Fibroblast of lung (primary cell): ENCODE measurements at places on chromosomes 11 and 22. TPM values are rescaled to one million over a fixed set of nuclear protein-coding genes. Genes with fewer than 3 reads are reported as not detected.
A peak's percentile ranks its signal among the peaks of the same experiment; 100 is the strongest.

The SERPINH1 gene
- total RNA-seq: 750 and 828 TPM in 2 replicates

The BTBD18 gene
- not detected in 2 replicates for total RNA-seq

The FAT3 gene
- total RNA-seq: 5.9 and 16.2 TPM in 2 replicates

The CCDC34 gene
- 3.3 and 4.6 TPM in 2 replicates for total RNA-seq

The MIOX gene
- under 0.01 and 0.17 TPM in 2 replicates for total RNA-seq

The MMP12 gene
- total RNA-seq: 0.83 TPM in 1 of 2 replicates, not detected in the other

- H3K27ac ChIP-seq: no peak overlapping the region
- no peaks in the 10 kb centered on the region for H3K4me1 ChIP-seq
- H3K27me3 ChIP-seq: no peaks in the 10 kb centered on the region
- no peak for DNase-seq
Measured at GRCh38 chr22:43481568-43482317, 69.9 kb downstream of the MPPED1 start.

GRCh38 chr11:119106564-119107537 is at the start of gene C2CD2L:
C2CD2L (plus strand) TSS chr11:119107344; CDS start chr11:119107742, 398 bp downstream.
- H3K27me3 ChIP-seq: no peaks in the 10 kb centered on the region
- H3K4me3 ChIP-seq: peak within 1 kb of the TSS; percentile 61
- peaks cover 12% of the 10 kb centered on the region for H3K4me1 ChIP-seq
- H3K36me3 ChIP-seq: peaks cover 3% of the 10 kb centered on the region
- peak within 1 kb of the TSS; percentile 65 for H3K27ac ChIP-seq

- H3K27me3 ChIP-seq: no peaks in the 10 kb centered on the region
- H3K4me3 ChIP-seq: no peak overlapping the region
- no peaks in the 10 kb centered on the region for H3K4me1 ChIP-seq
- no peaks in the 10 kb centered on the region for H3K36me3 ChIP-seq
- peak; percentile 16 for DNase-seq
- no peak overlapping the region for H3K27ac ChIP-seq
Measured at GRCh38 chr22:33513388-33514338, 406.6 kb downstream of the LARGE1 start.

- H3K27me3 ChIP-seq: no peaks in the 10 kb centered on the region
- H3K27ac ChIP-seq: no peak overlapping the region
- H3K4me1 ChIP-seq: no peaks in the 10 kb centered on the region
- no peak for DNase-seq
- no peaks in the 10 kb centered on the region for H3K36me3 ChIP-seq
Measured at GRCh38 chr11:112727341-112727841, 233.8 kb upstream of the NCAM1 start.

- H3K27ac ChIP-seq: no peak overlapping the region
- H3K4me1 ChIP-seq: no peaks in the 10 kb centered on the region
- no peak overlapping the region for H3K4me3 ChIP-seq
- no peaks in the 10 kb centered on the region for H3K36me3 ChIP-seq
- no peak for DNase-seq
Measured at GRCh38 chr11:2474059-2474901, 29.5 kb downstream of the KCNQ1 start.

DNA sequence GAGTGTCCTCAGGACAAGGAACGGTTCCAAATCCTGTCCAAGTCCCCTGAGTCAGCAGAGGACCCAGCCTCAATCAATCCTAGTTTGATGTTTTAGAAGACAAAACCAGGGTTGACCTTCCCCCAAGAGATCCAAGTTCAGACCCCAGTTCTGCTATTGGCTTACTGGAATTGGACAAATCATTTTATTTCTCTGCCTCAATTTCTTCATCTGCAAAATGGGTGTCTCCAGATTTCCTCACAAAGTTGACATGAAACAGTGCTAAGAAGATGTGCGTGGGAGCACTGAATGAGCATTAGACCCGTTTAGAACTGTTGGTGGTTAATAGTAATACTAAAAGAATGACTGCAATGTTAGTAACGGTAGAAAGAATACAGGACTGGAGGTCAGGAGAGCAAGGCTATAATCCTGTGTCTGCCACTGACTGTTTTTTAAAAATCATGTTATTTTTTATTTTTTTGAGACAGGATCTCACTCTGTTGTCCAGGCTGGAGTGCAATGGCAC is 32.8 kb upstream of the SCUBE1 start:
- no peaks in the 10 kb centered on the region for H3K4me1 ChIP-seq
- no peak overlapping the region for H3K4me3 ChIP-seq
- H3K36me3 ChIP-seq: no peaks in the 10 kb centered on the region
- H3K27ac ChIP-seq: no peak overlapping the region
- DNase-seq: no peak
- H3K27me3 ChIP-seq: peaks cover 4% of the 10 kb centered on the region

GRCh38 chr11:6610591-6610990 is 1.4 kb downstream of the TAF10 start:
- H3K4me1 ChIP-seq: peaks cover 28% of the 10 kb centered on the region
- peaks cover 32% of the 10 kb centered on the region for H3K36me3 ChIP-seq
- H3K27ac ChIP-seq: peak overlapping the region; percentile 82
- no peak for DNase-seq
- H3K27me3 ChIP-seq: no peaks in the 10 kb centered on the region

DNA sequence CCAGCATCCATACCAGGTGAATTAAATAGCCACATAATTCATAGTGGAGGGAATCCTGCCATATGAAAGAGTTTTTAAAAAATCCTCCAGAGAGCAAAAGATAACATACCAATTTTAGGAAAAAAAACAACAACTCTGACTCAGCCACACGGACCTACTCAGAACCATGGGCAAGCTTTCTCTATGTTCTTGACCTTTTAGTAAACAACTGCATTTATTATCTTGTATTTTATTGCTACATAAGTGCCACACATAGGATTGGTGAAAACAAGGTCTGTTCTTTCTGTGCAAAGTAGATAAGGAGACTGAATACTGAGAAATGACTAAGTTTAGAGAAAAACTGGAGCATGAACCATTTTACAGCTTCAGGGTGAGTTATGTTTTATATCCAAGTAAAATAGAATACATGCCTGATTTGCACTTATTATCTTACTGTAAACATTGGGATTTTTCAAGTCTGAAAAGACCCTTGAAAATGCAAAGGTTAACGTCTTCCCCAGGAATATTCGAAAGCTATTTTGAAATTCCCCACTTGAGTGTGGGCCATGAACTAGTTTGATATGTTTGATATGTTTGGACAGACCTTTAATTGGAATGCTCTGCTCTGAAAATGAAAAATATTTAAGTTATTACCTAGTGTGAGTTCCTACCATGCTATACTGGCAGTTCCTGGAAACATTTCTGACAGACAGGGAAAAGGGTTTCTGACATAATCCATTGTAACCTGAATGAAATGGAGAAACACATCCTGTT is 89.5 kb upstream of the DDI1 start:
- H3K36me3 ChIP-seq: no peaks in the 10 kb centered on the region
- no peaks in the 10 kb centered on the region for H3K27me3 ChIP-seq
- DNase-seq: peak; percentile 12

DNA sequence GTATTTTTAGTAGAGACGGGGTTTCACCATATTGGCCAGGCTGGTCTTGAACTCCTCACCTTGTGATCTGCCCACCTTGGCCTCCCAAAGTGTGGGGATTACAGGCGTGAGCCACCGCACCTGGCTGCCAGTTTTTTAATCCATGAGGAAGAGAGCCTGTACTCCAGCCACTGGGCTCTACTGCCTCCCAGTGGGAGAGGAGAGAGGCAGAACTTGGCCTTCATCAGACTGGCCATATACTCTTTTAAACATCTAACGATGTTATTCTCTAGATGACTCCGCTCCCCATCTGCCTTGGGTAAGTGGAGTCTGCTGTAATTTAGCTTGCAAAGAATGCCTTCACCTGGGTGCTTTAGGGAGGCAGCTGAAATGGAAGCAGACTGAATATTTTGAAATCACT is 34.6 kb downstream of the SLC6A5 start:
- H3K27ac ChIP-seq: no peak overlapping the region
- no peaks in the 10 kb centered on the region for H3K36me3 ChIP-seq
- DNase-seq: no peak
- H3K27me3 ChIP-seq: no peaks in the 10 kb centered on the region

GRCh38 chr11:65390996-65391395 is 4.6 kb downstream of the FRMD8 start:
- no peaks in the 10 kb centered on the region for H3K27me3 ChIP-seq
- peaks cover 23% of the 10 kb centered on the region for H3K36me3 ChIP-seq
- H3K4me1 ChIP-seq: peaks cover 24% of the 10 kb centered on the region
